Left ventricle myocardium inferior (tissue), 1 donor: ENCODE measurements at places on chromosomes 4 and X.

DNA sequence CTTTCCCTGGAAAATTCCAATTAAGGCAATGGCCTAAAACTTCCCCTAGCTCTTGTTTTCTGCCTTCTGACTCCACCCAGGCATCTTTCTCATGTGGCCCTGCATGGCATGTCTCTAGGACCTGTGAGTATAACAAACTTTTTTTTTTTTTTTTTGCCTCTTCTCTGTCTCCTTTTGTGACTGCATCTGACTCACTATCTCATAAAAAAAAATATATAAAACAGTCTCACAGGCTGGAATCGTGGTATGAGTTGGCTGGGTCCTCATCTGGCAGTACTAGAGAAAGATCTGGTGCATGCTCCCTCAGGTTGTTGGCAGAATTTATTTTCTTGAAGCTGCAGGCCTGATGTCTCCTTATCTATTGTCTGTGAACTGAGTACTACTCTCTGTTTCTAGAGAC, 313.9 kb downstream of the TECRL start:
- no peak for DNase-seq

GRCh38 chr4:85393201-85393600, 81.7 kb upstream of the ARHGAP24 start:
- DNase-seq, result no peak

DNA sequence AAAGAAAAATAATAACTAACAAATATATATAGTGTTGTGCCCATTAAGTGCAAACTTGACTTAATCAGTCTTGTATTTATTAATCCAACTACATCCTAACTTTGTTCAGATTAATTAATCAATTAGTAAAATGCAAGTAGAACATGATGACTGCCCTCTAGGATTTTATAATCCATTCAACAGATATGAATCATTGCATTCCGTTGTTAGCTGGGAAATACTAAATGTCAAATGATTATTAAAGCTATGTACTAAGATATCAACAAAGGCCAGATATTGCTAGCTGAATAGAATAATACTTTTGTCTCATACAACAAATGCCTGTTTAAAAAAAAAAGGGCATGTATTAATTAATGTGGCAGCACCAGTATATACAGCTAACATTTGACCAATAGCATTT, 1366.3 kb downstream of the STIM2 start:
- no peak for DNase-seq

DNA sequence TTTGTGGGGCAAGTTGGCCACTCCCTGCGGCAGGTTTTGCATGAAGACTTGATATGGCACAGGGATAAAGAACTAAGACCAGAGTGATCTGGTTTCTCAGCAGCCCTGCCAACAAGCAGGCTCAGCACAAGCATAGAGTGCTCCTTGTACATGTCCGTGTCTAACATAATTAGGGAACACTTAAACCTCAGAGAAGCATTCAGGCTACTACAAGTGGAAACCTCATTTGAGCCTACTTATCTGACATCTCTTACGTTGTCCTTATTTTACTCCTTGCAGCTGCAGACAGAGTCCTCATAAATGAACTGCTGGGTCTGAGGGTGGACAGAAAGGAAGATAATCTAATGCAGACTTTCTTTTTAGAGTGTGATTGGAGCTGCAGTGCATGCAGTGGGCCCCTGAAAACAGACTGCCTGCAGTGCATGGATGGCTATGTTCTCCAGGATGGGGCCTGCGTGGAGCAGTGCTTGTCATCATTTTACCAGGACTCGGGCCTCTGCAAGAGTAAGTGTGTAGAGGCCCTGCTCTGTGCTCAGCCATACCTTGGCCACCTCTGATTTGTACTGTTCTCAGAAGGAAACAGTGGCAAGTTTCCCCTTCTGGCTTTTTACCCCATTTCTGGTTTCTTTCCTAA, 179.1 kb upstream of the ANXA3 start:
- no peak for DNase-seq

- DNase-seq, result no peak
Observed at GRCh38 chr4:98674404-98675173, 16.2 kb upstream of the TSPAN5 start.

DNA sequence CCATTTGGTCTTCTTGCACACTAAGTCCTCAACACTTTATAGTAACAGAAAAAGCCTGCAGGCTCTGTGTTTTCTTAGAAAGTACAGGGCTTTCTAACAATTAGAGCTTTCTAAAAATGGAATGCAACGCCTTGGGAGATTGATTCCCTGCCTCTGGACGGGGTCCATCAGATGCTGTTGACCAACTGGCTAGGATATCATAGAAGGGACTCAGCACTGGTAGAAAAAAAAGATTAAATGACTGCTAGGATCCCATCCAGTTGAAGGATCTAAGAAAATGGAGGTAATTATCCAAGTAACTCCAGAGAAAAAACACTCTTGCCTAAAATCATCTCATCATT, 39.5 kb downstream of the USP46 start:
- no peak for DNase-seq

DNA sequence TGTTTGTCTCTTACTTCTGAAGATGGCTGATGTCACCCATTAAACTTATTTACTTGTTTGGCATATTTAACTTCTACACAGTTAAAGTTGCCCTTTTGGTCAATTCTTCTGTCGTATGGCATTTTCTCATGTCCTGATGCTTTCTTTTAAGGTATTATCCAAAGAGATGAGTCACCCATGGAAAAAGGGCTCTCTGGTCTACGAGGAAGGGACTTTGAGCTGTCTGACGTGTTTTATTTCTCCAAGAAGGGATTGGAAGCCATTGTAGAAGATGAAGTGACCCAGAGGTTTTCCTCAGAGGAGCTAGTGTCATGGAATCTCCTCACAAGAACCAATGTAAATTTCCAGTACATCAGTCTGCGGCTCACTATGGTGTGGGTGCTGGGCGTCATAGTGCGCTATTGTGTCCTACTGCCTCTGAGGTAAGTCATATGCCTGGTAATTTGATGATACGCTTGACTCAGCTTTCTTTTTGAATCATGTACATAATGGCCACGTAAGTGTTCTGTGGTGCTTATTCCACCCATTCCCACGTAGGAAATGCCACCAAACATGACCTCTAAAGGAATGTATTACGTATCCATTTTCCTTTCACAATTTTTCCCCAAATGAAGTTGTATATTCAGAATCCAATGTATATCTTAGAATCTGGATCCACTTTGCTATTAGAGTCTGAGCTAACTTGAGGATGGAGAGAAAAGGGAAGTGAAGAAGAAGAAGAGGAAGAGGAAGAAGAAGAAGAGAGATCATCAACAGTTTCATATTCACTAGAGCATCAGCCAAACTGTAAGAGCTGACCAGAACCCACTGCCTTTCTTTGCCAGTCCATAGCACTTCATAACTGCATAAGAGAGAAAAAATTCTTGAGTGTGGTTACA, 45.7 kb downstream of the GPAT3 start:
- DNase-seq, result no peak

DNA sequence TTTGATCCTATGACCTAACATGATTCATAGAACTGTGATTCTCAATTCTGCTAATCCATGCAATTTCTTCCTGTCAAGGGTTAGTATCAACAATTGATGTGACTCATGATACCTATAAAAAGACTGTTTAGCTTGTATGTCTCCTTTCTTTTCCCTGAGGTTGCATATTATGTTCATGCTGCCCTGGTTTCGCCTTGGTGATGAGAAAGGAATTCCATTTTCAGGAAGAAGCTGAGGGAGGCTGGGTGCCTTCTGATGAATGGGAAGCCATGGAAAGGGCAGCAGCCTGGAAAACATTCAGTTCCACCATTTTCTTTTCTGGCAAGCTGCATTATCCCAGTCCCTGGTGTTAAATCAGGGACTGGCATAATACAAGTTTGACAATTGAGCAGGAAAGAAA, 976.5 kb downstream of the RPA4 start:
- no peak for DNase-seq

DNA sequence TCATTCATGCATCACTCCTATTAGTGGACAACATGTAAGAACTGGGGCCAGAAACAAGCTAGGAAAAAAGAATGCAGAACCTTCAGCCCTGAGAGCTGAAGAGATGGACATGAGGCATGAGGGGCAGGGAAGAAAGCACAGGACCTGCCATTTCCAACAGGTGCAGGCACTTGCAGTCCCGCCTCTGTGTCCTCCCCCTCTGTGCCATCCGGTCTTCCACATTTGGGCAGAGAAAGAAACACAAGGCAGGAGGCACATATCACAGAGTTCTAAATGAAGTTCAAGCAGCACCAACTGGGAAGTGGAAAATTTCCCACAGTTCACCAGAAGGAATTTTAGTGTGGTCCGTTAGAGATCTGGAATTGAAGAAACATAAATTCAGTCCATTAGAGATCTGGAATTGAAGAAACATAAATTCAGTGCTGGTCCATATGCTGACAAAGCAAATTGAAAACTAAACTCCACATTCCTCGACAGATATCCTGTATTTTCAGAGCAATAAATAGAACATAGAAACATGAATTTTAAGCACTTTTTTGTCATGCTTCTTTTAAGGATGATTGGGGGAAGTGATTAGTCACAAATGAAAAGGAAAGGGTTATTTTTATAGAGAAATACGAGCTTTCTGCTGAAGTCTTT, 57.2 kb upstream of the DAPP1 start:
- DNase-seq, result no peak

DNA sequence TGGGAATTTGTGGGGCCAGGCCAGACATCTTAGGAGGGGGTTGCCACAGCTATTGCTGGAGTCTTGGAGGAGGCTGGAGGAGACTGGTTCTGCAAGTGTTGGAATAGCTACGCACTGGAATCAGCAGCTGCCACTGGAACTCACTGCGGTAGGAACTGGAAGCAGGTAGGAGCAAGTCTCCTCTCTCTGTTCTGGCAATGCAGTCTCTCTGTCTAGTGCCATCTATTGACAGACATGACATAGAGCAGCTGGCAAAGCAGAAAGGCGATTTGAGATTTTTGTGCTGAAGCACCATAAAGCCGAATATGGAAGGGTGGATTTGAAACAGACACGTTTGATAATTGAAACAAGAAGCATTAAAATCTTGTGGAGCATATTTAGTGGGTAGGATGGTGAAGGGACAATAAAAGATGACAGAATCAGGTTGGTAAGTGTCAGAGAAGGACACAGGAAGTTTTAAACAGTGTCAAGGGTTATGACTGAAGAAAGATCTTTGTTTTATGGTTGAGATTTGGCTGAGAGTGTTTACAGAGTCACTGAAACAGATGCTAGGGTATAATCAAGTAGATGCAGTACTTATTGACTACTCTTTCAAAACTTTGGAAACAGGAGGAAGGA, 23.5 kb upstream of the SYNPO2 start:
- no peak for DNase-seq

- no peak for DNase-seq
Observed at GRCh38 chrX:18894156-18894555, 89.8 kb downstream of the PHKA2 start.

GRCh38 chrX:131614241-131614640, 70.4 kb downstream of the OR13H1 start:
- DNase-seq, result no peak

DNA sequence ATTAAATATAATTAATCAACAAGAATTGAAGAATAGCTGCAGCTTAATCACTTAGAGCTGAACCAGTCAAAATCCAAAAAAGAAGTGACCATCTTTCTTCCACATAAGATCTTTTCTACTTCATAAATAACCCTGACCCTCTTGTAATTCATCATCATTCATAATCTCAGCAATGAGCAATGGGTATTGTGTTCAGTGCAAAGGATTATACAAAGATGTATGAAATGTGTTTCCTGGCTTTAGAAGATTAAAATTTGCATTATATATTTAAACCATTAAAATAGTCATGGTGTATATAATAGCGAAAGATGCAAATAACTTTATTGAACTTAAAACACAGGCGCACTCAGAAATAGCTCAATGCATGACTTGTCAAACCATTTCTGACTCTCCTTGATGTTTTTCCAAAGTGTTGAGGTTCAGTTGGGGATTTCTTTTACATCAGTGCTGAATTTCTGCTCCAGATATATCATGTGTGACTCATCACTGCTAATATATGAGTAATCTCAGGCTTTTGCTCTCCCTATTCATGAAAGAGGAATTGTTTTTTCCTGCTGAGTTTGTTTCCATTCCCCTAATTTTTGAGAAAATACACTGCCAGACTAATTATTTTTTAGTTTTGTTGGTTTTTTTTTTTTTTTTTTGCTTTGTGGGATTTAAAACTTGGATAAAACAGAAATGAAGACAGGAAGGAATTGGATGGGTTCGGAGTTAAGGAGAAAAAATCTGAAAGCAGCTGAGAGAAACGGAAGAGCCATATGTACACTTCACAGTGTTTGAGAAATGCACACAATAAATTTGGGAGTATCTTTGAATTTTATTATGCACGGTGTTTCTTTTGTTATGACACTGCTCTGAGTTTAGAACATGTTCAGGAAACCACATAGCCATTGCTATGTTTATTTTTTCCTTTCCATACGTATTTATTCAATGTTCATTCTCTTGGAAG, 290.1 kb upstream of the PCDH7 start:
- DNase-seq, result no peak

DNA sequence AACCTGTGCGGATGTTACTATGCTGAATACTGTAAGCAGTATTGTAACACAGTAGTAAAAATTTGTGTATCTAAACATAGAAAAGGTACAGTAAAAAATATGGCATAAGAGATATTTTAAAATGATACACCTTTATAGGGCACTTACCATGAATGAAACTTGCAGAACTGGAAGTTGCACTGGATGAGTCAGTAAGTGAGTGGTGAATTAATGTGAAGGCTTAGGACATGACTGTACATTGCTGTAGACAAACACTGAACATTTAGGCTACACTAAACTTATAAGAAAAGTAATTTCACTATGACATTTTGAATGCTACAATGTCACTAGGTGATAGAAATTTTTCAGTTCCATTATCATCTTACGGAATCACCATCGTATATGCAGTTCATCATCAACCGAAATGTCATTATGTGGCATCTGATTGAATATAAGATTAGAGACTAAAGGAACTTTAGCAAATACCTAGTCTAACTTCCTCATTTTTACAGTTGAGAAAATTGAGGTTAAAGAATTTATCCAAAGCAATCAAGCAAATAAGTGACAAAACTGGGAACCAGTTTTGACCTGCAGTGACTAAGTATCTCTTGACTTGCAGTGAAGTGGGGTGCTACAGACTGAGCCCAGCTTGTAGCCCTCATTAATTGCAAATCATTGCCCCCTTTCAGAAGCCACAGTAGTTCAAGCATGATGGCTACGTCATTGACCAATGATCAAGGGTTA, 55.3 kb downstream of the EGF start:
- DNase-seq, result no peak

DNA sequence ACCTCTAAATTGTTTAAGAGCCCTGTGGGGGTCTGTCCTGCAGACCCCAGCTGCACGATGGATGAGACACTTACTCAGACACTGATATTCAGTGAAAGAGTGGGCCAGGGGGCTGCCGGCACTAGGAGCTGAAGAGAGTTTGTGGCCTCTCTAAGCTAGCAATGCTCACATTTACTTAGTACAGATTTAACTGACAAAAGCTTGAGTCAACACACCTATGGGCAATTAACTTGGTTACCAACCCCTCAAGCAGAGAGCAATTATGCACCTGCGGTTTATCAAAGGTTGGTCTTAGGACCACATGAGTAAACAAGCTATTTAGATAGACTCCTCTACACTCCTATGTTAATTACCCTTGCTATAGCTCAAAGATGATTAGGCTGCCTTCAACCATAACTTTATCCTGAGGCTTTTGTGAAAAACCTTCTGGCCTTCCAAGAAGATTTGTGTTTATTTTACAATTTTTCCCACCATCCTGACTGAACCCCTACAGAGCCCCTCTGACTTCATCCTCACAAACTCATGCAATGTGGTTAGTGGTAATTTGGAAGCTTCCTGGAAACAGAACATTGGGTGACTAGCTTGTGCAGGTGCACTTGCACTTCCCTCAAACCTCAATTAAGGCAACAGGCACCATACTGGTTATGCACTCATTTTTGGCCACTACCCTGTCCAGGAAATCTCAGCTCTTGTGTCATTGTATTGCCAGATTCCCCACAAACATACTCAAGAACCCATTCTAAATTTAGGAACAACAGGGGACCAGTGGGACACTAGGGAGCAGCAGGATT, 234.4 kb upstream of the ITM2A start:
- no peak for DNase-seq
